ENCODE measurements at places on chromosomes 6 and 20.

- no peak for DNase-seq
Measured at GRCh38 chr6:33787346-33787953, 1.5 kb downstream of the LEMD2 start.

GRCh38 chr20:63681609-63682142, 14.8 kb upstream of the TNFRSF6B start:
- no peak for DNase-seq

DNA sequence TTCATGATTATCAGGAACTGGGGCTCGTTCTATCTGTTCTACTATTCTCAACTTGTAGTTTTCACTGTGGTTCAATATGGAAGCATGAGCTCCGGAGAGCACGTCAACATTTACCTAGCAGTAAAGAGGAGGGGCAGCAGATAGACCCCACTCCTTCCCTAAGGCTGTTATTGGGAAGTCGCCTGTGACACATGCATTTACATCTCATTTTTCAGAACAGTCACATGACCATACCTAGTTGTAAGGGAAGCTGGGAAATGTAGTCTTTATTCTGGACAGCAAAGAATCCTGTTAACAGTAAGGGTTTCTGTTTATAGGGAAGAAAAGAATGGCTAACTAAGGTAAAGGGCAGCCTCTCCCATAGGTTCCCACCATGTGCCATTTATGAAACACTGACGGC, 158.3 kb downstream of the ZFP64 start:
- no peak for DNase-seq

DNA sequence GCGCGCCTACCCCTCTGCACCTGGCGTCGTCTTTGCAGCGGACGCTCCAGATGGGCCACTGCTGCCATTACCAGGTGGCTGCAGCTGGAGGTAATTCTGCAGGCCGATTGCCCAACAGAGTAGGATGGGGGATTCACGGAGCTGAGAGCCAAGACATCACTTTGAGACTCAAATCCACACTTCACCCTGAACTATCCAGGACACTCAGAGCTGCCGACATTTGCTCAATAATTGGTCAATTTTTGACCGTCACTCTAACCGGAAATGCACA, 694.9 kb upstream of the FLRT3 start:
- DNase-seq: no peak

GRCh38 chr6:6946206-6947155, 161.3 kb upstream of the RREB1 start:
- DNase-seq: no peak

- no peak for DNase-seq
Measured at GRCh38 chr6:17907406-17908229, 79.8 kb downstream of the KIF13A start.

- no peak for DNase-seq
Measured at GRCh38 chr20:23407781-23408464, 13.4 kb downstream of the NAPB start.

DNA sequence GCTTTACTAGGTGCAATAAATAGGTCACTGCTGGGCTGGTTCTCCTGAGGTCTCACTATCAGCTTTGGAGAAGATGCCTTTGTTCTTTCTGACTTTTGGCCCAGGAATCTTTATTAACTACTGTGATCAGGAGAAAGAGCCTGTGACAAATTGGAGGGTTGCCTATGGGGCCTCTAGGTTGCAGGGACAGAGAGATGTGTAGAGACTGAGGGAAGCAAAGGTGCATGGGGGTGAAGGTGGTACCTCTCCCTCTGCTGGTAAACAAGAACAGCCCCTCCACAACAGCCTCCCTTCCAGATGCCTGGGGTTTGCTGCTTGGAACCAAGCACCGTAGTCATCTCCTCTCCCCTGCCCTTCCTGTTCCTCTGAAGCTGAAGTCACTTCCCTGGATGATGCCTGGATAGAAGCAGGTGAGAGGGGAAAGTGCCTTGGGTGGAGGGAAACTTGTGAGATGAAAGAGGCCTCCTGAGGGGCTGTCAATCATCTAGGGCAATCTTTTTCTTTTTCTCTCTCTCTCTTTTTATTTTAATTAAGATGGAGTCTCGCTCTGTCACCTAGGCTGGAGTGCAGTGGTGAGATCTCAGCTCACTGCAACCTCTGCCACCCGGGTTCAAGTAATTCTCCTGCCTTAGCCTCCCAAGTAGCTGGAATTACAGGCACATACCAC, 57.4 kb upstream of the DUSP22 start:
- no peak for DNase-seq

DNA sequence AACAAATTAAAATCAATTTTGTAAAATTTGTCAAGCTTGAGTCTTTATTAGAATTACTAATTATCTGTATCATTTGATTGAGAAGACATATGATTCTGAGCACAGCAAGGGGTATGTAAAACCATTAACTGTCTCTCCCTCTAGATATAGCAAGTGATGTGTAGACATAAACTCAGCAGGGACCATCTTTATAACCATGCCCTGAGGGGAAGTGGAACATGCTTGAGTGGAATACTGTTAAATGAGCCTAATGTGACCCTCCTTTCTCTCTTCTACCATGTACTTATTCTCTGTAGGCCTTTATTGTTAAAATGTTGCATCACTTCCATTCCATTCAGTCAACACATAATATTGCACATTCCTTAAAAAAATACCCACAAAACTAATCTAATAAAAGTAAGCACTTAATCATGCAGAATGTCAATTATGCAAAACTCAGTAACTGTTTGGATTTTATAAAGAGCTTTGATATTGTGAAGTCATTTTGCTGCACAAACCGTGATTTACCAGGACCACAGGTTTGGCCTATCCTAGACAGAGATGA, 896.6 kb upstream of the MANEA start:
- DNase-seq: no peak

GRCh38 chr20:40999841-41000240, 28.8 kb upstream of the TOP1 start:
- no peak for DNase-seq

DNA sequence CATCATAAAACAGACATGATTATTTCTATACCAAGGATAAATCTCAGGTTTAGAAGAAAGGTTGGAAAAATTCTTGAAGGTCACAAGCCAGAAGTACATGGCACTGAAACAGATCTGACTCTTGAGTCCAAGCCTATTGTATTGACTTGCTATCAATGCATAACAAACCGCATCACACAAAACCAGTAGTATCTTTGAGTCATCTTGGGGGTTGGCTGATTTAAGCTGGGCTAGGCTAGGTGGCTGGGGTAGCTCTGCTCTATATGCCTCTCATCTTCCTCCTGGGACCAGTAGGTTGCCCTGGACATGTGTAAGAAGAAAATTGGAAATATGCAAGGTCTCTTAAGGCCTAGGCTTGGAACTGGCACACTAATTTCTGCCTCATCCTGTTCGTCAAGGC, 37.0 kb upstream of the RAB23 start:
- no peak for DNase-seq

DNA sequence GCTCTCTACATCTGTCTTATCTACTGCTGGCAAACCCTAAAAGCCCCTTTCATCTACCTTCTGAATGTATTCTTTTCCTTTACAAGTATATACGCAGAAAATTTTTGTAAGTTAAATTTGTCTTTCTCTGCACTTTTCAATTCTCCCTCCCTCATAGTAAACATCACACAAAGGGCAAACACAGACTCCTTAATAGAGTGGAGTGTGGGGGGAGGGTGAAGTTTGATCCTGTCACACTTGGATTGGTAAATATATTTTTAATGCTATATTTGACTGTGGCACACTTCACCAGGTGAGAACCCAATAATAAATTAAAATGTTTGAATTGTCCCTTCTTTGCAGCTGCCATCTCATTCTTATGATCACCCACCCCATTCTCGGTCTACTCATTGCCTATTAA, 33.2 kb upstream of the PAQR8 start:
- DNase-seq: no peak

- no peak for DNase-seq
Measured at GRCh38 chr20:1806456-1806855, 88.8 kb upstream of the SIRPA start.

DNA sequence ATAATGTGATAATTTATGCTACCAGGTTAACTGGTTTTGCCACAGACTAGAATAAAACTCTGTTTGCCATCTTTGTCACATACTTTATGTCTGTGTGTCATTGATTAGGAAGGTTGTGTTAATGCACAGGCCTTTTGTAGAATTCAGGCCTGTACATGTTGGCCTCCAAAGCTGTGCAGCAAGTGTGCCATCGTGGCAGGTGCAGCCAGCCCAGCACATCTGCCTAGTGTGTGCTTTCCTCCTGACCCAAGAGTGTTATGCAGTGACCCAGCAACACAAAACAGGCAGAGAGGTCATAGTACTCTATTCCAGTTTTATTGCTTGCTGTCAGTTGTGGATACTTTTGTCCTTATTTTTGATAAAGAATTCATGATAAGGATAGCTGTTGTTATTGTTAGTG, 3.7 kb downstream of the MAP3K4 start:
- DNase-seq: no peak

DNA sequence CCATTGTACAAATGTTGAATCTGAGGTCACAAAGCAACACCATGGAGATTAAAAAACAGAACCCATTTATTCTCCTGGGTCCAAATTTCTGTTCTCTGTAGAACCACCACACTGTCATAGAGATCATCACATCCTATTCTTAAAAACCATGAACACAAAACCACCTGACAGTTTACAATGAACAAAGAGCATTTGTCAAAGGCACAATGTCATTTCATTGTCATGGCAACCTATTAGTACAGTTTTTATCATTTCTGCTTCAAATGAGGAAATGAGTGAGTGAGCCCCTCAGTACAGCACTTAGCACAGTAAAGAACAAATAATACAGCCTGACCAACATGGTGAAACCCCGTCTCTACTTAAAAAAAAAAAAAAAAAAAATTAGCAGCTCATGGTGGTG, 23.1 kb upstream of the LAMP5 start:
- DNase-seq: no peak

- no peak for DNase-seq
Measured at GRCh38 chr6:21149470-21149869, 444.1 kb upstream of the SOX4 start.

GRCh38 chr20:19077370-19078220, 134.8 kb upstream of the SLC24A3 start:
- no peak for DNase-seq

- no peak for DNase-seq
Measured at GRCh38 chr6:147911057-147911456, 402.6 kb downstream of the SAMD5 start.

- no peak for DNase-seq
Measured at GRCh38 chr6:73722318-73723060, 26.5 kb downstream of the CD109 start.

- no peak for DNase-seq
Measured at GRCh38 chr20:47578543-47578942, 76.9 kb downstream of the NCOA3 start.

DNA sequence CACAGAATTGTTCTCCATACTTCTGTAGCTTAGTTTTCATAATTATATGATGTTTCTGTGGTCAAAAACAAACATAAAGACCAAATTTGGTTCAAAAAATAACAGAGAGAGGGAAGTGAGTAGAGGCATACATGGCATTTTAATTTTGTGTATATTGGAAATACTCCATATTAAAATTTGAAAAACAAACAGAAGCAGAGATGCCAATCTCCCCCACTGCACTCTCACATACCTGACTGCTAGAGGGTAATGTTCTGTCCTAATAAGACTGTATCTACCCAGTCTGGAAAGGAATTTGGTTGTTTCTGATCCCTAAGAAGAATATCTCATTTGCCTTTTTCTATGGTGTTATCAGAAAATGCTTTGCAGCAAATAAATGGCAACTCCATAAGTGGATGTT, 959.0 kb upstream of the FLRT3 start:
- DNase-seq: no peak

DNA sequence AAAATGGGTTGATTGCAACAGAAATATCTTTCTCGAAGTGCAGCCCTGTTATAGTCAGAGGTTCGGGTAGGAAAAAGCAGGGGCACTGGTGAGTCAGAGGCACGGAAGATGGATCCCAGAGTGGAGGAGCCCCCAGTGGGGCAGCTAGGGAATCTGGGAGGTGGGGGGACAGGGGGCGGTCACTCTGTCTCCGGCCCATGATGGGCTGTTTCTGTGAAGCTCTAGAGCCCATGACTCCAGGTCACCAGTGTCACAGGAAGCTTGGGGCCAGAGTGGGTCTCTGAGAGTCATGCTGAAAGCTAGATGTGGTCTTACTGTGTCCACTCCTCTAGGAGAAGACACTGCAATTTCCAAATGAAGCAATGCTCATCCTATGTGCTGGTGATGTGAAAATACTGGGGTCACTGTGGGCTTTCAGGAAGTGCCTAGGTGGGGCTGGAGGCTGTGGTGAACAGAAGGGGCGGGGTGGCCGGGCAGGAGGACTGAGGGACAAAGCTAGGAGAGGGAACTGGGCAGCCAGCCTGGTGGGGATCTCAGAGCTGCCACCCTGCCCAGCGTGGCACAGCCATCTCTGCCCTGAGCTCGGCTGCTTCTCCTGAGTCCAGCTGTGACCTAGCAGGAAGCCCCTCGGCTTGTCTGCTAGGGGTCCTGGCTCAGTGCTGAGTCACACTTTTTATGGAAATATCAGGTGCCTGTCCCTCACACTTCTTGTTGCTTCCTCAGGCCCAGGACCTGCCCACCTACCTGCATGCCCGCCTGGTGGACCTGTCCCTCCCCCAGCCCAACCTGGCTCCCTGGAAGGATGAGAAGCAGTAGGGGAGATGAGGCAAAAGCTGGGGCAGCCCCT, 54.2 kb downstream of the IRF4 start:
- no peak for DNase-seq

DNA sequence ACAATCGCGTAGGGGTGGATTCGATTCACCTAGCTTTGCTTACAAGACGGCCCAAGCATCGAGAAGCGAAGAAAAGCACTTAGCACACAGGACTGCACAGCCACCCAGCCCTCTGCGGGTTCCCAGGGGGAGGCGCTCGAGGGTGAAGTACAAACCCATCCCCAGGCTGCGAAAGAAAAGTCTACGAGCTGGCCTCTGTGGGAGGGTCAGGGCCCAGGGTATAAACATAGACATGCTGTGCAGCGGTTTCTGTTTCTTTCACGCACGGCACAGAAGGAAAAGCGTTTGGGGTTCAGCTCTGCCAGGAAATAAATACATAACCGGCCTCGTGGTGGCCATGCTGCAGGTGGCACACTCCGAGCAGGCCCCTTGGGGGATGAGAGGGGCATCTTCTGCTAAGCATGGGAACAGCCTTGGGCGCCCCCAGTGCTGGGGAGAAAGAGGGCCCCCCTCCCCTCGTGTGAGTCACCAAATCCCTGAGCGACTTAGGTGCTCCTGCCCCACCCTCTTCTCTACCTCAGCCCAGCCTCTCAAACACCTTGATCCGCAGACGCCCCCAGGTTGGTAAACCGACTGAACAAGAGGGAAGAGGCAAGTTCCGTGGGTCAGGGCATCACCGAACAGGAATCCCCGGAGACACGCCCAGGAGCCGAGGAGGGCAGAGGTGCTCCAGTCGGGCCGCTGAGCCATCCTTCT, 91.6 kb upstream of the RIPOR2 start:
- DNase-seq: peak; percentile 64

GRCh38 chr6:28814032-28814976, 109.5 kb downstream of the TRIM27 start:
- DNase-seq: no peak

- no peak for DNase-seq
Measured at GRCh38 chr6:37723016-37723415, 25.3 kb upstream of the MDGA1 start.

GRCh38 chr6:48990739-48991138, 472.3 kb downstream of the MMUT start:
- no peak for DNase-seq
